ENCODE measurements at places on chromosomes 4 and X.

DNA sequence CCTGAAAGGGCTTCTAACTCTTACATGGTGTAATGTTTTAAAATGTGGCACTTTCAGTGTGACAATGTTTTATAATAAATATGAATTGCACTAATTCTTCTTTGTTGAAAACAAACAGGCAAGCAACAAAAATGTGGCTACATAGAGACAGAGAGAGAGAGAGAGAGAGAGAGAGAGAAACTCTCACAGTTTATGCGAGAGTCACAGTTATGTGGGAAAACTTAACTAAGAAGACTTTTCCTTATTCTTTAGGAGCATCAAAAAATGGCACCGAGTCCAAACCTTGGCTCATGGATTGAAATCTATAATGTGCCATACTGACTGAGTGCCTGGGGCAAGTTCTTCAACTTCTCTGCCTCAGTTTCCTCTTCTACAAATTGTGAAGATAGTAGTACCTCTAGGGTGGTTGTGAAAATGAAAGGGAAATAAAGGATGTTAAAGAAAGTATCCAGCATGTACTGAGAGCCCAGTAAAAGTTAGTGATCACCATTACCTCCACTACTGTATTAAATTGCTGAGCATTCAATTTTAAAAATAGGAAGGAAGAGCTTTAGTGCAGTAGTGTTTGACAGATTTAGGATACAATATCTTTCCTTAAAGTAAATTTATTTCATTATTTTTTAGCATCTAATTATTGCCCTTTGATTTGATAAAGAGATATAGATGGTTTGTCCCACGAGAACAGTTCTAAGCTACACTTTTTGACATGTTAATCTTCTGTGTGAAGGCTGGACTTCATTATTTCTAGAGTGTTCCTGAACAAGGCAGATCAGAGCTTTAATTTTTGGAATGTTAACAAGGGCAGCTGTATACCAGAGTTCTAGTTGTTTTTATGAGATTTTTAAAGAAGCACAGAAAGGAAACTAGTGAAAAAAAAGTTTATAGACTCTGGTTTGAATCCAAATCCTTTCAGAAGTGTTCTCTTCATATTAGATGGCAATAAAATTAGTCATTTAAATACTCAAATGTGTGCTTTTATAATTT is 187.5 kb upstream of the ANK2 start:
- DNase-seq: no peak

GRCh38 chrX:47620303-47620685 is 637 bp upstream of the SYN1 start:
- DNase-seq: no peak

DNA sequence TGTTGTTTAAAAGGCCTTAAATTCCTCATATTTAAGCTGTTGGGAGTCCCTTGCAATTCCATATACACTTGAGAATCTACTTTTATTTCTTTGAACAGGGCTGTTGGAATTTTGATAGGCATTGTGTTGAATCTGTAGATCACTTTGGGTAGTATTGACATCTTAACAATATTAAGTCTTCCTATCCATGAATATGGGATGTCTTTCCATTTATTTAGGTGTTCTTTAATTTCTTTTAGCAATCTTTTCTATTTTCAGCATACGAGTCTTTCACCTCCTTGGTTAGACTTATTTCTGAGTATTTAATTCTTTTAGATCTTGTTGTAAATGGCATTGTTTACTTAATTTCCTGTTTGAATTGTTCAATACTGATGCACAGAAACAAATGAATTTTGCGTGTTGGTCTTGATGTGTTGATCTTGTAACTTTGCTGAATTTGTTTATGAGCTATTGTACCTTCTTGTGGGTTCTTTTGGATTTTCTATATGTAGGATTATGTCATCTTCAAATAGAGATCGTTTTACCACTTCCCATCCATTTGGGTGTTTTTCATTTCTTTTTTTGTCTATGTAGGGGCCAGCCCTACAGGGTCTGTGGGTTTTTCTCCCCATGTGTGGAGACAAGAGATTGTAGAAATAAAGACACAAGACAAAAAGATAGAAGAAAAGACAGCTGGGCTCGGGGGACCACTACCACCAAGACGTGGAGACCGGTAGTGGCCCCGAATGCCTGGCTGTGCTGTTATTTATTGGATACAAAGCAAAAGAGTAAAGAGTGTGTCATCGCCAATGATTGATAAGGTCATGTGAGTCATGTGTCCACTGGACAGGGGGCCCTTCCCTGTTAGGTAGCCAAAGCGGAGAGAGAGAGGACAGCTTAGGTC is 18.2 kb upstream of the CTBP1 start:
- no peak for DNase-seq

GRCh38 chr4:138242834-138243156 is 646 bp upstream of the SLC7A11 start:
- no peak for DNase-seq

DNA sequence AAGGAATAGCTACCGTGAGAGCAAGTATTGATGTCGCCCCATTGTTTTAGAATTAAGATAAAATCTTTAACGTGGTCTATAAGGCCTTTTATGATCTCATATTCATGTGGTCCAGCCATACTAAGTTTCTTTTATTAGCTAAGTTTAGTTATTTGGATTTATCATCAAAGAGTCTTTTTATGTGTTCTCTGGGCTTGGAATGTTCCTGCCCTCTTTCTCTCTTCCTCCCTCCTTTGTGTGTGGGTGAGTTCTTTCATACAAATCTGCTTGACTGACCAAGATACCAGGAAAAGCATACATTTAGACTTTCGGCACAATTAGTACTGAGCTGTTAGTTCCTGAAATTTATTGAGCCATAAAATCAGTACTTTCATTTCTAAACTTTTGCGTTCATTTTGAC is 11.3 kb downstream of the TDO2 start:
- no peak for DNase-seq

All from stimulated activated CD8-positive, alpha-beta memory T cell treated with anti-CD3 and anti-CD28 coated beads, Interleukin-4, amount 100 ng/mL, for 1 hour (primary cell).